ENCODE measurements at places on chromosomes 5 and 9.

GRCh38 chr9:133918111-133918813 lies 73.9 kb downstream of the VAV2 start:
- DNase-seq, result no peak

GRCh38 chr5:143665866-143666265 lies 146.1 kb upstream of the HMHB1 start:
- no peak for DNase-seq

DNA sequence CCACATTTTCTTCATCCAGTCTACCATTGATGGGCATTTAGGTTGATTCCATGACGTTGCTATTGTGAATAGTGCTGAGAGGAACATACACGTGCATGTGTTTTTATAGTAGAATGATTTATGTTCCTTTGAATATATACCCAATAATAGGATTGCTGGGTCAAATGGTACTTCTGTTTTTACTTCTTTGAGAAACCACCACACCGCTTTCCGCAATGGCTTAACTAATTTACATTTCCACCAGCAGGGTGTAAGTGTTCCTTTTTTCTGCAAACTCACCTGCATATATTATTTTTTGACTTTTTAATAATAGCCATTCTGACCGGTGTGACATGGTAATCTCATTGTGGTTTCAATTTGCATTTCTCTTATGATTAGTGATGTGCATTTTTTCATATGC lies 82.2 kb upstream of the RFX3 start:
- DNase-seq, result no peak

GRCh38 chr9:98342820-98343210 lies 87.4 kb upstream of the TBC1D2 start:
- DNase-seq, result no peak

- no peak for DNase-seq
Measured at GRCh38 chr5:168001318-168001717, 290.1 kb upstream of the WWC1 start.

DNA sequence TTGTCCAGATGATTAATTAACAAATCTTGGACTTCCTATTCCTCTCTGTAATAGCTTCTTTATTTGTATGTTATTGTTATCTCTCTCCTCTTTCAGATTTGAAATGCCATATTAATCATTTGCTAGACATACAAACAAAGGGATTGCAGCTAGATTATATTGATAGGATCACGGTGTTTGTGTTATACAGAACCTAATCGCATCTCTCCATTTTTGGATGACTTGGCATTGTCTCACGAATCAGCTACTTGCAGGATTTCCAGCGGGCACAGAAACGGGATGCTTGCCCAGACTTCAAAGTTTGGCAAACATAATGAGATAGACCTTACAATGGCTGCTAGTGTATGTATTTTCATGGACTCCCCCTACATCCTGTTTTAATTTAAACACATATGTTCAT lies 368.1 kb downstream of the TLE4 start:
- DNase-seq, result no peak

- no peak for DNase-seq
Measured at GRCh38 chr5:58970766-58971165, 387.9 kb downstream of the RAB3C start.
